ENCODE measurements at places on chromosomes 4 and X.

DNA sequence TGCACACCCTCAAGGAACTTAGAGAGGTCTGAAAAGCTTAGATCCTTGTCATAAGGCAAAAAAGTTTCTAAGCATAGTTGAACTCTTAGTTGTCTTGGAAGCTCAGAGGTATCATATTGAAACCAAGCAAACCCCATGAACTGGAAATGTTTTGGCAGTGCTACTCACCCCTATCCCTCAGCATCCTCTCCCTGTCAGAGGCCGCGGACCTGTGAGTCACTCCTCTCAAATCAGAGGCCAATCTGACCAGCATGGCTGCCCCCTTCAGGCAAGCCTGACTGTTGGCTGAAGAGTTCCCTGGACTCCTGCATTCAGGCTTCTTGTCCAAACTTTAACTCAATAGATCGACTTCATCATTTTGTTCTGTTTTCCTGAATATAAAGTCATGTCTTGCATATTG lies 69.4 kb downstream of the KCNIP4 start:
- DNase-seq: peak; percentile 2

- no peak for DNase-seq
Observed at GRCh38 chrX:2451501-2452316, 49.1 kb downstream of the DHRSX start.

DNA sequence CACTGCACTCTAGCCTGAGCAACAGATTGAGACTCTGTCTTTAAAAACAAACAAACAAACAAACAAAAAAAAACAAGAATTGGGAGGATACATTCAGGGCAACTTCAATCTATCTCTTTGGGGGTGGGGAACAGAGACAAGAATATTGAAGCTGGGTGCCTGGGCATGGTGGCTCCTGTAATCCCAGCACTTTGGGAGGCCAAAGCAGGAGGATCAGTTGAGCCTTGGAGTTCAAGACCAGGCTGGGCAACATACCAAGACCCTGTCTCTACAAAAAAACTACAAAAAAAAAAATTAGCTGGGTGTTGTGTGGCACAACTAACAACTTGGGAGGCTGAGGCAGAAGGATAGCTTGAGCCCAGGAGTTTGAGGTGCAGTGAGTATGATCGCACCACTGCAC lies 1.2 kb downstream of the LETM1 start:
- DNase-seq: no peak

DNA sequence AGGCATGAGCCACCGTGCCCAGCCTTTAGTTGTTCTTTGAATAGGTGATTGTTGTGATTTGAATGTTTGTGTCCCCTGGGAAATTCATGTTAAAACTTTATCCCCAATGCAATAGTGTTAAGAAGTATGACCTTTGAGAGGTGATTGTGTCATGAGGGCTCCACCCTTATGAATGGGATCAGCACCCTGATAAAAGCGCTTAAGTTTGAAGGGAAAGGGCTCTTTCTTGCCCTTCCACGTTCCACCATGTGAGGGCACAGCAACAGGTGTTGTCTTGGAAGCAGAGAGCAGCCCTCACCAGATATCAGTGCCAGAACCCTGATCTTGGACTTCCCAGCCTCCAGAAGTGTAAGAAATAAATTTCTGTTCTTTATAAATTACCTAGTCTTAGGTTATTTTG lies 33.7 kb upstream of the RP2 start:
- DNase-seq: no peak

GRCh38 chrX:54540289-54540688 lies 10.3 kb downstream of the GNL3L start:
- DNase-seq: no peak

DNA sequence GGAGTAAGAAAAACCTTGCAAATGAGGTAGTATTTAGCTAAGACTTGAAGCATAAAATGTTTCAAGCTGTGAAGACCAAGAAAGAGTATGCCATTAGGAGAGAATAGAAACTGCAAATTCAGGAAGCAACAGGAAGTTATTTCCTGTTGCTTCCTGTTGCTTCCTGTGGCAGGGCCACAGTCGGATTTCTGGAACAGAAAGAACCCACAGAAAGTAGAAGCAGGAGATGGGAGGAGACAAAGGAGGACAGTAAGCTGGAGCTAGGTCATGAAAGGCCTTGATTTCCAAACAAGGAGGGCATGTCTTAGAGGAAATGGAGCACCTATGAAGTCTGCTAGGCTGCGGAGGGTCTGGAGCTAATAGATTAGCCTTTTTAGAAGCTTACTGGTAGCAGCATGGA lies 17.2 kb downstream of the ASB11 start:
- DNase-seq: no peak

- DNase-seq: no peak
Observed at GRCh38 chrX:35743331-35743730, 54.8 kb upstream of the MAGEB16 start.

DNA sequence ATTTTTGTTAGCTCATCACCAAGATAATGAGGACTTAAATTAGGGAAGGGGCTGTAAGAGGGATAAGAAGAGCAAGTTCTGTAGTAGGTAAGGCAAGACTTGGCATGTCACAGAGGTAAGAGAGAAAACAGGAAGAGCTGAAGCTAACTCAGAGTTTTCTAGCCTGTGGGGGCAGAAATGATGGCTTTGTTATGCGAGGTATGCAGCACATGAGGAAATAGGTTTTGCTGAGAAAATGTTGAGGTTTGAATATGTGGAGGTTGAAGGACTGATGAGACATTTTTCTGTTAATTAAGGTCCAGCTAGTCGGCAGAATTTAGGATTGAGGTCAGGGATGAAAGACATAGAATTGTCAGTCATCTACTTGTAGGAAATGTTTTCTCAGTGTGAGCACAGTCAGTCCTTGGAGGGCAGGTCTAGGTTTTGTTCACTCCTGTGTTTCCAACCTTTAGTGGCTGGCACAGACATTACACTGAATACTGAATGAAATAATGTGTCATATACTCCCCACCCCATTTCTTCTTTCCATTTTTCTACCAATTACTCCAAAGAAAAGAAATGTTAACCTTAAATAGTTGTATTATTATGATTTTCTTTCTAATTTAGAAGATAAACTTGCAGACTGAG lies 154.0 kb upstream of the AADAT start:
- no peak for DNase-seq

DNA sequence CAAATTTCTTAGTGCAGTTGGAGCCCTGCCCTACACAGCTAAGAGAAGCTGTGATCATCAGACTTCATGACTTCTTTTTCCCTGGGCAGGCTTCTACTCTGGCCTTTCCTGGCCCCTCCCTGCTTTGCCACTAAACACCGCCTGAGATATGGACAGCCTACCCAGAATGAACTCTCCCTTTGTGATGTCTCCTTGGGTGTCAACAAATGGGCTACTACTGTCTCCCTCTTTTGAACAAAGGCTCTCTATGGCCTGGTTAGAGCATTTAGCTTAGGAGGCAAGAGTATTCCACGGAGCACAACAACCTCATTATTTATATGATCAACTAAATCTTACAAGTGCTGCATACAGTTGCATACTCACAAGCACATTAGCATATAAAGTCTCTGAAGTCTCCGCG lies 127.6 kb upstream of the HCCS start:
- no peak for DNase-seq

- DNase-seq: no peak
Observed at GRCh38 chrX:54230435-54231148, 47.5 kb upstream of the FAM120C start.

DNA sequence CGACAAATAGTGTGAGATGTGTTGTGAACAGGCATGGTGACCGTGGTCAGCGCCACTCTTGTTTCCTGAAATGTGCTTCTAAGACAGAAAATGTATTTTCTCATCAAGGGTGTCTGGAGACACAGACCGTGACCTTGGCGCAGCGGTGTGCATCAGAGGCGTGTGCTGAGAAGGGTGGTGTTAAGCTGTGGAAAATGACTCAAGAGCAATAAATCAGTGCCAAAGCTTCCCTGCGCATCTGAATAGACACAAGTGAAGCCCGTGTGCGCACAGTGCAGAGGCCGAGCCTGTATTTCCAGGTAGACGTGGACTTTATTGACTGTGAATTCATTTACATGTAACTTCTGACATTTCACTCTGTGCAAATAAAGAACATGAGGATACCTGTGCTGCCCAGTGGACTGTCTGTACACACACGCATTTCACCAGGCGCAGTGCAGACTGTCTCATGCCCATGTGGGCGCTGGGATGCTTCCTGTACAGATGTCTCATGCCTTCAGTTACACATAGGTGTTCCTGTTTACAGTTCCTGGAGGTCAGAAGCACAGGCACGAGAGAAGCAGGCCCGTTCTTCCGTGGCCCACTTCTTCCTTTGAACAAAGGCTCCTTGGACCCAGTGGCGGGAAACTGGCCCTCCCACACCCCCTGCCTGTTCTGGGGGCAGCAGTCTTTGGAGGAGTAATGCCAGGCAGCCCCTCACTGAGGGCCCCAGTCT lies 31.9 kb downstream of the NSG1 start:
- DNase-seq: peak; percentile 20

GRCh38 chr4:71665358-71665757 lies 118.5 kb downstream of the GC start:
- DNase-seq: no peak

DNA sequence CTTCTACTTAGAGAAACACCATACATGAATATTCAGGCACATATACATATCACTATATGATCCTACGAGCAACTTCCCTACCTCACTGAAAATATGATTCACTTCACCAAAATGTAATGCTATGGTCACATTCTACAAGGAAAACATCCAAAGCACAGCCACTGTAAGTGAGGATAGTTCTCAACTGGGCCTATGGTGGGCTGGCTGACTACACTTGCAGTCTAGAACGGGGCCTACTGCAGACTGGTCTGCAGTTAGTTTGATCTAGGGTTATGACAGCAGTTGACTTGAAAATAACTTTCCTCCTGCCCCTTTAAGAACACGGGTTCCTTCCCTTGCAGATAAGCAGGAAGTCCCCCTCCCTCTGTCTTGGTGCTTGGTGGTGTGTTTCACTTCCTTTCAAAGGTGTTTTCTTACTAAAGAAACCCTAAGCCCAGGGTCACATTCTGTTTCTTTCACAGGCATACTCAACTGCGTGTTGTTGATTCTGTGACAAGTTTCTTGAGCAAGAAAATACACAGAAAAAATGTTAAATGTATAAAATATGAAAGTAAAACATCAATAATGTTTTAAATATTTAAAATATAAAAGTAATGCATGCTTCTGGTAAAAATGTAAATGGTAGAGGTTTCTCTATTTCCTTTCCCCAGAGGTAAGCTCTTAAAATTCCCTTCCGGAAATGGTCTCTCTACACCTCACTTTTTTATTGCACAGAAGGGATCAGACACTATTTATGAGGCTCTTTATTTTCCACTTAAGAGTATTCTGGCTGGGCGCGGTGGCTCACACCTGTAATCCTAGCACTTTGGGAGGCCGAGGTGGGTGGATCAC lies 18.0 kb upstream of the TMSB4X start:
- peak; percentile 55 for DNase-seq

DNA sequence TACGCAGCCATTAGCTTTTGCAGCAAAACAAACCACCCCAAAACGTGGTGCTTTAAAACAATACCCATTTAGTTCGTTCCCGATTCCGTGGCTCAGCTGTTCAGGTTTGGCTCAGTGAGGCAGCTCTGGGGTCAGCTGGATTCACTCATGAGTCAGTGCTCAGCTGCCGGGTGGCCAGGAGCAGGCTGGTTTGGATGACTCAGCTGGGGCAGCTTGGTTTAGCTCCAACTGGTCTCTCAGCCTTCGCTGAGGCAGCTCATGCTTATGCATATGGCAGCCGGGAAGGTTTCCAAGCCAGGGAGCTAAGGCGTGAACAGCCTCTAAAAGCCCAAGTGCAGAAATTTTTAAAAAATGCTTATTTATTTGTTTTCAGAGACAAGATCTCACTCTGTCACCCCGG lies 13.3 kb upstream of the CD99 start:
- no peak for DNase-seq

GRCh38 chr4:189979196-189980047 lies 38.8 kb downstream of the FRG1 start:
- no peak for DNase-seq

DNA sequence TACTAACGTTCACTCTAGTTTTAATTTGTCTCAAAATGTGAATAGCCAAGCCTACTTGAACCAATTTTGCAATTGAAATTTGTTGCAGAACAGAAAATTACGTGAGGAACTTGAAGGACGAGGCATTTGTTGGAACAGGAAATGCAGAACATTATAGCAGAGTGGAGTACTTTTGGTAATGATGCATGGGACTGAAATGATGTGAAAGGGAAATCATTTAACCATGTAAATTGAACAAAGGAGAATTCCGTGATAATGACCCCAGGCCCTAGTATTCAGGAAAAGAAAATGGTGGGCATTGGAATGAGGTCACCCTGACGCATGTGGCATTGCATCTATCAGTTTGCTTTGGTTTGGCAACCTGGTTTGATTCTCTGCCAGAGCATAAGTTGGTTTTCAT lies 44.9 kb upstream of the BEND4 start:
- DNase-seq: no peak

DNA sequence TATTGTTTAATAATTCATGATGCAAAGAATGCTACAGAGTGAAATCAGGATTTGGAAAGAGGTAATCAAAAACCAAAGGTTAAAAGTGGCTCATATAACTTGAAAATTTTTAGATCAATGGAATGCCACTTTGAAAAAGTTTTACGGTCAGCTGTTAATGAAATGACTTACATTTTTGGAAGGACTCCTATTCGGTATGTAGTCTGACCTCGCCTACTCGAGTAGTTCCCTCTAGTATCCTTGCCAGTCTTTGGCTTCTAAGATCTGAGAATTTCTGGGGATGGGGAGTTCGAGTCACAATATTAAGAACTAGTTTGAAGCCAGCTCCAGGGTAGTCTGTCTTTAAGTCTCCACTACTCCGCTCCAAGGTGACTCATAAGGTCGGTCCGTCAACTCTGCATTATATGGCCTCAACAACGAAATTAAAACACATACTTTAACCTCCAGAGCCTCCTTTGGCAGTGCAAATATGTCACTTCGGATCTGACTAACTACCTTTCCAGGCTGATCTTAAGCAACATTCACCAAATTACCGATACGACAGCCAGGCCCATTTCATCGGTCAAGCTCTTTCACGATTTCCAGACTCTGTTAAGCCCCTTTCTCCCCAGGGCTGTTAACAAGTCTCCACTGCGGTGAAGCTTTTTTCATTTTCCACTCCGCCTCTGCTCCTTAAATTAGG lies 733 bp upstream of the NAA15 start:
- DNase-seq: peak; percentile 37

DNA sequence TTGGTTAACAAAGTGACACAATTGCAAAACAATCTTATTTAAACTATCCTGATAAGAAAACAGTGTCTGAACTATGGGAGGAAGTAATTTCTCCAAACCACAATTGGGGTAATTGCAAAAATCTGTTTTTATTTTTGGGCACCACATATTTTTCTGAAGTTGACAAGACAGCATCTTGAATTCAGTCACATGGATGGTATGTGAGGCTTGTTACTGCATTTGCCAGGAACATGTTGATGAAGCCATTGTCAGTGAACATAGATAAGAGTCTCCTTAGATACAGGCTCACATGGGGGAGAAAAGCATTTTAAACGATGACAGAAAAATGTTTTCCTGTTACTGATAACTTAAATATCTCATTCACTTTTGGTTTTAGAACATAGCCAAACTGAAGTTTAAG lies 5.5 kb upstream of the USP53 start:
- DNase-seq: no peak

DNA sequence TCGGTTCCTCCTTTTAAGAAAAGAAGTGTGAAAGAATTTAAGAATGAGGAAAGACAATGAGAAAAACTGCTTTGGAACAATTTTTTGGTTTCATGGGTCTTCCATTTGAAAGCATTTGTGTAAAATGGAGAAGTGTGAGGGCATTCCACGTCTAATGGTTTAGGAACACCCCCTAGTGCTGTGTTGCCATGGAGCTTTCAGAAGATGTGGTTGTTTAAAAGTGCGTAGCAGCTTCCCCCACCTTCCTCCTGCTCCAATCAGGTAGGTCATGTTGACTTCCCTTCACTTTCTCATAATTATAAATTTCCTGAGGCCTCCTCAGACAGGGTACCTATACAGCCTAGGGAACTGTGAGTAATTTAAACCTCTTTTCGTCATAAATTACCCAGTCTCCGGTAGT lies 50.0 kb downstream of the UGT2B10 start:
- DNase-seq: no peak
